ENCODE measurements at places on chromosomes 12 and 14. TPM values are rescaled to one million over a fixed set of nuclear protein-coding genes. Genes with fewer than 3 reads are reported as not detected.
A peak's percentile ranks its signal among the peaks of the same experiment; 100 is the strongest.

GRCh38 chr12:1862973-1863372 lies 42.6 kb downstream of the LRTM2 start:
- DNase-seq = no peak

DNA sequence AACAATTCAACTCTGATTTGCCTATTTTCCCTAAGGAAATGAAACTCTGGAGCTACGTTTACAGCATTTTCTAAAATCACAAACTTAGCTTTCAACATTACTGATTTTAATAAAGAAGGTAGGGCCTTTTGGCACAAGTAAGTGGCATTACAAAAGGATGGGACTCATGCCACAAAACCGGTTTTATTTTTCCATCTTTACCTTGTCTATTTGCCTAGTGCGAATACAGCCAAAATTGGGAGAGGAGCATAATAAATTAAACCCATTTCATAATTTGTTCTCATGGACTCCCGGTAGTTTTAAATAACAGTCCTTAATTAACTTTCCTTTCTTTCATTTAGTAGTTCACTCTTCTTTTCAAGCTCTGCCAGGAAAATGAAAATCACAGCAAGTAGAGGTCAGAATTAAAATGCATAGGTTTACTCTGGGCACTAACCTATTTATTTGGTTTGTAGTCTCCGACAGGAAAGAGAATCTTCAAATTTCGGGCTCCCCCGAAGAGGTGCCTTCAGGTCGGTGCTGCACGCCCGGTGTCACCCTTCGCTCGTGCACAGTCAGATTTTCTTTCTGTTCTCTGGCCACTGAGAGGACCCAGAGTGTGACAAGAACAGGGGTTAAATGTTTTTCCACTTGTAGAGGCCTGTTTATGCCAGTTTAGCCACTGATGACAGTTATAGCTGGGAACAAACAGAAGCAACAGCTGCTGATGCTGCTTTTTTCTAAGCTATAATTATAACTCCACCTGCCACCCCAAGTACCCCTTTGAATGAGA lies at the start of gene BEST3:
BEST3 (minus strand) TSS at position 535 of the 772 bp plus-strand sequence. CDS start 1,505 bp downstream, outside the sequence.
- DNase-seq = no peak

DNA sequence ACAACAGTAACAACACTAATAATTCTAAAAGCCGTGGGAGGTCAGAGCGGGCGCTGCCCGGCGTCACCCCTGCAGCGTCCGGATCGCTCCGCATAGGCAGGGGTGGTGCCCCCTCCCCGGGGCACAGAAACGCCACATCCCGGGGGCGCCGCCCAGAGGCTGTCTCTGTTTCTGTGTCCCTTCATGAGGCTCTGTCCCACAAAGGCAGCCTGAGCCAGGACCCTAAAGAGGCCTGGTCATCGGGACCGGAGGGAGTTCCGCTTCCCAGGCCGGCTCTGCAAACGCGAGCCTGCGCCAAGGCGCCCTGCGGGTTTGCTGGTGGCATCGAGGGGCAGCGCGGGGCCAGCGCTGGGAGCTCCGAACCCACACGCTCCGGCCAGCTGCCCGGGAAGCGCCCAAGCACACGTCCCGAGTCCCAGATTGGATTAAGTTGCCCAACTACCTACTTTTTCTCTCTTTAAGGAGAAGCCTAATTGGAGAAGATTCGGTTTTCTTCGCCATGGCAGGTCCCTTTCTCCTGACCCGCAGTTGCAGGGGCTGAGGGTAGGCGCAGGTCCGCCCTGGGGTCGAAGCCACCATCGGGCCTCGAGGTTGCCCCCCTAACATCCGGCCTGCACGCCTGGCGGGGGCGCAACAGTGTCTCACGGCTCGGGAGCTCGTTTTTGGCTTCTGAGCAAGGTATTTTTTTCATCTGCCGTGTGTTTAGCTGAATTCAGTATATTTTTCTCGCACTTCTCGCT lies 421.7 kb downstream of the VRK1 start:
- no peak for DNase-seq

DNA sequence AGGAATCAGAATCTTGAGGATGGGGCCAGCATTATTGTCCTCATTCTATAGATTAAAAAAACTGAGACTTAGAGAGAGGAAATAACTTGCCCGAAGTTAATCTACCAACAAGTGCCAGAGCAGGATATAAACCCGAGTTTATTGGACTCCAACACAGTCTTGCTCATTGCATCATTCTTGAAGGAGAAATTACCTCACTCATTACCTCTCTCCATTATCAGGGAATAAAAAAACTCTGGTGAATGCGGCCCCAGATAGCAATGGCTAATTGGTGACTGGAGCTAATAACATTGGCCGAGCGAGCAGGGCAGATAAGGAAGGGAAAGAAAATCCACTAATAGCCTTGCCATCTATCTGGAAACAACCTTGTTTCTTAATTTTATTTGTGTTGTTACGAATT lies 24.7 kb upstream of the TMED10 start:
- DNase-seq = no peak

DNA sequence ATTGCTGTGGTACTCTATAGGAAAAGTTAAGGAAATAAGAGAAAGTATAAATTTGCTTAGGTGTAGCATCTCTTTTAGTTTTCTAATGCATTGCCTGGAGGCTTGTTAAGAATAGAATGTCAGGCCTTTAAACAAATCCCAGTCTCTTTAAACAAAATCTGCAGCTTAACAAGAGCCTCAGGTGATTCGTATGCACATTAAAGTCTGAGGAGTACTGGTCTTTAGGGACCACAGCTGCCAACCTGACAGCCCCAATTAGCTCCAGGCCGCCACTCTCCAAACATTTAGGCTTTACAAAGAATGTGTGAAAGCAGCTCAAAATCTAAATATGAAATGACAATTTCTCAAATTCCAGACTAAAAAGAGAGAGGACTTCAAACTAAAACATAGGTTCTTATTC lies 35.7 kb downstream of the PAWR start:
- no peak for DNase-seq

DNA sequence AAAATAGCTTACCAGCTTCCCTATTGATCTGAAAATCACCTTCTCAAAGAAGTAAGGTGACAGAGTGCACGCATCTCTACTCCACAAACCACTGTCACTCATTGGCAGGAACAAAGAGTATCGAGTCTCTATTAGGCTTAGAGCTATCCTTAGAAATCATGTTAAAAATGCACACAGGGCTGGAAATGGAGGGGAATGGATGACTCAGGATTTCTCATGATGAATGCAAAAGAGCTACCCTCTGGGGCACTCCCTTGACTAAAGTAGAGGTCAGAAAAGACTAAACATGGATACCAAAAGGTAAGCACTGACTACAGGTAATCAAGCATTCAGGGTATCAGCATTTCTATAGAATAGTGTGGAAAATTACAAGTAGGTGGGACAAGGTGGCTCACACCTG lies 96.1 kb upstream of the ANO4 start:
- no peak for DNase-seq

The TBX3 gene
- 34.2 TPM for total RNA-seq

DNA sequence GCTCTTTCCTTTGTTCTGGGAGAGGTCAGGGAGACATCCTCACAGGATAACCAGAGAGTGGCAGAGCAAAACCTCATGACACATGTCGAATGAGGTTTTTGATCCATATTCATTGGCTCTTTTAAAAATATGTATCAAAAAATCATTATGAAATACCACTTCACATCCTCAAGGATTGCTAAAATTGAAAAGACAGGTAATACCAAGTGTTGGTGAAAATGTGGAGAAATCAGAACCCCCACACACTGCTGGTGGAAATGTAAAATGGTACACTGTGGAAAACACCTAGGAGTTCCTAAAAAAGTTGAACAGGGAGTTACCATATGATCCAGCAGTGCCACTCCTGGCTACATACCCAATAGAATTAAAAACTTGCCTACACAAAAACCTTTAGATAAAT lies 107.8 kb upstream of the ARID2 start:
- no peak for DNase-seq

The NAA25 gene
- 11.8 TPM for total RNA-seq

GRCh38 chr14:24172261-24172860 lies 481 bp downstream of the REC8 start:
- no peak for DNase-seq

The CDCA3 gene
- total RNA-seq = 0.62 TPM

DNA sequence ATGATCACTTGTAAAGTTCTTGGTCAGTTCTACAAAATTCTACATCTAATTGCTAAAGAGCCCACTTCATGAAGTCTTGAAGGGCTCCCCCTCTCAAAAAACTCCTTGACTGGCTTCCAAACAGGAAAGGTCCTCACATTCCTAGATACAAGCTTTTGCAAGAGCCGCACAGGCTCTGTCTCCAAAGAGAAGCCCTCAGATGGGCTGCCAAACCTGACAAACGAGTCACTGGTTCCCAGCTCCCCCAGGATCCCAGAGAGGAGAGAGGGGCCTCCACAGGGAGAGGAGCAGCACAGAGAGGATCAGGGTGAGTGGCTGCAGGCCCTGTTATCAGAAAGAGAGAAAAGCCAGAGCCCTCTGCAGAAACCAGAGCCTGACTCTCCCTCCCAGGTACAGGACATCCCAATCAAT lies 5.8 kb downstream of the NID2 start:
- DNase-seq = no peak

DNA sequence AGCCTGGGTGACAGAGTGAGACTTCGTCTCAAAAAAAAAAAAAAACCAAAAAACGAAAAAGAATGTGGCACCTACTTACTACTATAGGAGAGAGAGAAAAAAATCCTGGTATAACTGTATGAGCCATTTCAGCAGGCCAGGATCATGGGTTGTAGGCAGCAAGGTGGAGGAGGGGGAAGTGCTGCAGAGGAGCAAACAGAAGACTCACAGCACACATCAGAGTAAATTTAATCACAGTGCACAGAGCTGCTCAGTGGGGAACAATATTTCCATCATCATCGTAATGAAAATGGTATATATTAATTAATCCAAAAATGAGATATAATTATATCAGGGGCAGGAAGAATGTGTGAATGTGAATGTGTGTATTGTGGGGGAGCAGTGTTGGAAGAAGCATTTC lies 175.8 kb downstream of the SLC2A13 start:
- DNase-seq = no peak

The CCDC38 gene
- 0.43 TPM for total RNA-seq

The IGFBP6 gene
- total RNA-seq = 5.0 TPM

DNA sequence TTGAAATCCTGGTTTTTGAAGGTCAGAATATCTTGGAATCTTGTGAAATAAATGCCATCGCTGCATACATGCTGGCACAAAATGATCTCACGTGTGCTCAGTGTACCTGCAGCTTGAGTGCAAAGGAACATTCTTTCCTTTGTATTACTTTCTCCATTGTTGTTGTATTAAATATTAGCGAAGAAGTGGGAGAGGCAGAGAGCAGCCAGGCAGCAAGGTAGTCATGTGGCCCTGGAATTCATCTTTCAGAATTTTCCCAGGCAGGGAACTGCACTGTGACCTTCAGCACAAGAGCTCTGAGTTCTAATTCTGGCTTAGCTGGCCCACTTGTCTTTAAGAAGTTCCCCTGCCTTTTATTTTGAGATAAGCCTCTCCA lies 145.5 kb downstream of the PRKCH start:
- DNase-seq = no peak

GRCh38 chr14:77378701-77379100 lies 1.5 kb downstream of the SAMD15 start:
- no peak for DNase-seq

GRCh38 chr12:15088105-15088504 lies 115.3 kb downstream of the PDE6H start:
- DNase-seq = no peak

The DIO2 gene
- total RNA-seq = not detected

- peak; percentile 82 for DNase-seq
Measured at GRCh38 chr12:6688543-6688998, 604 bp downstream of the ZNF384 start.

The ANKLE2 gene
- total RNA-seq = 17.6 TPM

The TEP1 gene
- 17.6 TPM for total RNA-seq

DNA sequence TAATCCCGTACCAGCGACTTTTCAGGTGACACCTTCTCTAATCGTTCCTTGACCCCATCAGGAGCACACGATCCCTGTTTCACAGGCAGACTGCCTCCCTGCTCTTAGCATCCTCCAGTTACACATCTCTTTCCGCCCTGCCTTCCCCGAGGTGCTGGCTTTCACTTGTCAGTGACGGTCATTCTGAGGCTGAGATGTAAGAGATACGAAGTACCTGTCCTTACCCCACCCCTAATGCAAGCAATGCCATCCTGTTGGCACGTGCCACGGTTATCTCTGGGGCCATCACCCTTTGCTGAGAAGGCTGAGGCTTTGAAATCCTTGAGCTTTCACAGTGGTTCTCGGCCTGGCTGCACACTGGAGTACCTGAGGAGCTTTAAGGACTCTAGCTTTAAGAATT lies 24.4 kb downstream of the B4GALNT3 start:
- no peak for DNase-seq

DNA sequence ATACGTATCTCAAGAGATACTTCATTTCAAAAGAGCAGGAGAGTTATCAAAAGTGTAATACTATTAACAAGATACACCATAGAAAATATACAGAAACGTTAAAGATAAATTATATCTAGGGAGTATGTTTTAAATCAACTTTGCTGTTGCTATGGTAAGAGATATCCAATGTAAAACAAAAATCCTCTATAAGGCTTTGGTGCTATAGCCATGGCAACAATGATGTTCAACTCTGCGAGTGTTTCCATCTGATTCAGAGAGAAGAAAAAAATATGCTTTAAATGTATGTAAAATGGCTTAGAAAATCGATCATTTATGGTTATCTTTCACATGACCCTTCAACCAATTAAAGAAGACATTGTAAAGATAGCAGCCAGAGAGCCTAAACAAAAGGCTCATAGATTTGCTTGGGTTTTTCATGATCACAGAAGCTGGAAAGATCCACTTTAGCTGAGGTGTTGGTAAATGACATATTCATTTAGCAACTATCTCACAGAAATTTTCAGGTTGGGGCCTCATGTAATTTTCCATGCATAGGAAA lies 387.0 kb upstream of the GARIN6 start:
- no peak for DNase-seq

- DNase-seq = no peak
Measured at GRCh38 chr12:6362403-6362802, 13.0 kb downstream of the SCNN1A start.

DNA sequence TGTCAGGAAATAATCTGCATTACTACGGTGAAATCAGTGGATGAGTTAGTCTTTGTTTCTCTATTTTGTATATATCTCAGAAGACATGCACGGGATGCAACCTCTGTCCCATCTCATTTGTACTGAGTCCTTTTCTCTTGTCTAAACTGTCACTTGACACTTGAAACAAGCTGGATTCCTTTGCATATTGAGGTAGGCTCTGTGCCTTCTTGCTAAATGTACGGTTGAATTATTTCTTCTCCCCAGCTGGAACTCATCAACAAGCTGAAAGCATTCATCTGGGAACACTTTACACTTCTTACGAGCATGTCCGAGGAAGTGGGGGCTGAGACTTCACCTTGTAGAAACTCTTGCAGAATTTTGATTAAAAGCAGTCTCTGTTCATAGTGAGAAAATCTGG lies 119.5 kb downstream of the VEZT start:
- DNase-seq = no peak

The EIF2B1 gene
- total RNA-seq = 22.7 TPM

The GDF3 gene
- not detected for total RNA-seq

GRCh38 chr12:57518920-57519795 lies 1.2 kb downstream of the DDIT3 start:
- no peak for DNase-seq

GRCh38 chr12:53660041-53660440 lies 15.8 kb downstream of the ATP5MC2 start:
- no peak for DNase-seq
